ENCODE measurements at places on chromosomes 7 and 10.

GRCh38 chr10:44309939-44310761, 74.7 kb downstream of the CXCL12 start:
- peak; percentile 30 for DNase-seq

GRCh38 chr10:101832325-101832771, 11.3 kb downstream of the KCNIP2 start:
- DNase-seq: no peak

- no peak for DNase-seq
These were observed 95.4 kb downstream of the PPP1R9A start for GRCh38 chr7:95002775-95003174.

GRCh38 chr10:103654925-103655324, 161.4 kb downstream of the NEURL1 start:
- no peak for DNase-seq

GRCh38 chr10:133131734-133132472, 28.1 kb upstream of the KNDC1 start:
- no peak for DNase-seq

- DNase-seq: no peak
These were observed 66.6 kb upstream of the CAMK2B start for GRCh38 chr7:44391746-44392617.

DNA sequence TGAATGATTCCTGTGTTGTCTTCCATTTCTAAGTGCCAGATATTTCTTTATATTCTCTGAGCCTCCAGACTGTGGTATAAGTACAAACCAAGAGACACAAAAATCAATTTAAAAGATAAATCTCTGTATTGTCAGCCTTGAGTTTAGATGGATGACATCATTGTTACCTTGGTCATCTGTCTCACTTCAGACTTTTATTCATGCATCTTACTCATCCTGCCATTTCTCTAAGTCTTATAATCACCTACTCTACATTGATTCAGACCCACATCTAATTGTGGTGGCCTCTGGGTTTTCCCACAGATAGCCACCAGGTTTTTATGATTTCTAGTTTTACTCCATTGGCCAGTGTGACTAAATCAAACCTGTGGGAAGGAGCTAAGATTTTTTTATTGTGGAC, 26.8 kb upstream of the HDAC9 start:
- DNase-seq: no peak

DNA sequence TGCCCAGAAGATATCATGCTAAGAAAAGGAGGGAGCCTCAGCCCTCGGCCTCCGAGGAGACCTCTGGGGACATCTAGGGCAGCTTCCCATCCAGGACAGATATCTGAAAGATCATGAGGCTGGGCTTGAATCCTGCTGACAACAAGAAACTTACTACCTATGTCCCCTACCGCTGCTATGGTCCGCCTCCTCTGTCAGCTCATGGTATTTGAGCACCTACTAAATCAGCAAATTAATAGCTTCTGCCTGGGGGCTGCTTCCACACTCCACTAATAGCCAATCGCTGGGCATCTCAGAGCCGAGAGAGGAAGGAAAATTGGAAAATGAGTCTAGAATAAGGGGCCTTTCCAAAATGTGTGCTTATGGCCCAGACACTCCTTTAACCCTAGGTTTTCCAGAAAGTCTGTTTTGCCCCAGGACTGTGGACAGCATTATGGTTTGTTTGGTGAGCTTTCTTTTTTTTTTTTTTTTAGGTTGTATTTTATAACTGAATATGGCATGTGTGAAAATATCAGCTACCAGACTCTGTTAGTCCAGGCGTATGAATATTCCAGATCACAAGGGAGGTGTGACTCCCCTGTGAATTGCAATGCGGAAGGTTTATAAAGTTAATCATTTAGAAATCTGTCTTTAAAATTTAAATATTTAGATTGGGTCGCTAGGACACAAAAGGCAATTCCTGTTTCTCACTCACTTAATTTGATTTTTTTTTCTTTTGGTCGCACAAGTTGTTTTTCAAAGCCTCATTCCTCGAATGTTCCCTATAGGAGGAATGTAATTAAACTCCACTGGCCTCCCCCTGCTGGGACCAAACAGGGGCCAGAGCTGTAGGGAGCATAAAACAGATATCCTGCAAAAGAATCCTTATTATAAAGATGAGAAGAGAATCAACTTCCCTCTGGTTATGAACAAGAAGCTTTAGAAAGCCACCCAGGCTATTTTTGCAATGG, 89.4 kb downstream of the PARP12 start:
- DNase-seq: no peak

DNA sequence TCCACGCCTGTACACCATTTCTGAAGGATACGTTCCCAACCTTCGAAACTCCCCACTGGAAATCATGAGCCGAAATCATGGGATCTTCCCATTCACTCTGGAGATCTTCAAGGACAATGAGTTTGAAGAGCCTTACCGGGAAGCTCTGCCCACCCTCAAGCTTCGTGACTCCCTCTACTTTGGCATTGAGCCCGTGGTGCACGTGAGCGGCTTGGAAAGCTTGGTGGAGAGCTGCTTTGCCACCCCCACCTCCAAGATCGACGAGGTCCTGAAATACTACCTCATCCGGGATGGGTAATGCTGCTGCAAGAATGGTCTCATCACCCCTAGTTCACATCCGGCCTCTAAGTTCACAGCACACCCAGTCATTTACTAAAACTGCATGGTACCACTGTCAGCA, 30.3 kb downstream of the PLA2G12B start:
- no peak for DNase-seq

- no peak for DNase-seq
These were observed 39.1 kb downstream of the MINDY3 start for GRCh38 chr10:15821046-15821683.

GRCh38 chr7:86965727-86966120, 93.7 kb downstream of the ELAPOR2 start:
- DNase-seq: no peak

GRCh38 chr10:77513220-77513619, 124.4 kb downstream of the KCNMA1 start:
- no peak for DNase-seq

DNA sequence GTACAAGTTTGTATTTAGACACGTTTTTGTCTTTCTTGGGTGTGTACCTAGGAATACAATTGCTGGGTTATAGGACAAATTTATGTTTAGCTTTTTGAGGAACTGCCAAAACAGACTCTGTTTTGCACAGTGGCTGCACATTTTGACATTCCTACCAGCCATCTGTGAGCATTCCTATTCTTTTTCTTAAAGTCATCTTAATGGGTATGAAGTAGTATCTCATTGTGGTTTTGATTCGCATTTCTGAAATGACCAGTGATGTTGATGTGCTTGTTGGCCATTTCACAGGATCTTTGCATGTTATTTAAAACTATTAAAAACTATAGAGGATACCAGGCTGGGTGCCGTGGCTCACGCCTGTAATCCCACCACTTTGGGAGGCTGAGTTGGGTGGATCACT, 32.6 kb upstream of the IL15RA start:
- DNase-seq: no peak

- DNase-seq: no peak
These were observed 190.0 kb downstream of the CFTR start for GRCh38 chr7:117669818-117670217.

DNA sequence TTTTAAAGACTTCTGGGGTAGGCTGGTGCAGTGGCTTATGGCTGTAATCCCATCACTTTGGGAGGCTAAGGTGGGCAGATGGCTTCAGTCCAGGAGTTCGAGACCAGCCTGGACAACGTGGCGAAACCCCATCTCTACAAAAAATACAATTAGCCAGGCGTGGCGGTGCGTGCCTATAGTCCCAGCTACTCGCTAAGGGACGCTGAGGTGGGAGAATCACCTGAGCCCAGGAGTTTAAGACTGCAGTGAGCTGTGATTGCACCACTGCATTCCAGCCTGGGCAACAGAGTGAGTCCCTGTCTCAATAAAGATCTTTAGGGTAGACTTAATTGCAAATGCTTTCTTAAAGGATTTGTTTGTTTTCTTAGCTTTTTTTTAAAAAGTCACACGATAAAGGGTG, 29.3 kb downstream of the PTPN12 start:
- DNase-seq: no peak

- DNase-seq: no peak
These were observed 178.8 kb upstream of the MKLN1 start for GRCh38 chr7:131148708-131149428.

DNA sequence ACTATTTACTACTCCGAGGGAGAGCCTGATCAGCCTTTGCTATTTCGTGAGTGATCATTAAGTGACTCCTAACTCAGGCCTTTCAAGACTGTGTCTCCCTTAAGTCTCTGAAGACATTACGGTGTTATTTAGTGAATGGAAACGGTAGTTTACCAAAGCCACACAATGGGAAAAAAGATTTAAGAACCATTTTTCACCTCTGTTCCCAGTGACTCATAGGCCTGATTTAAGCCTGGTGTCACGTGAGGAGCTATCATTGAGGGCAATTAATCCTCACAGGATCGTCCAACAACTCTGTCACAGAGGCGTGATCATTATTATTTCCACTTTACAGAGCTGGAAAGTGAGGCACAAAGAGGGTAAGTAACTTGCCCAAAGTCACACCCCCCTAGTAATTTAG, 20.3 kb downstream of the C10orf90 start:
- no peak for DNase-seq

All from CD4-positive, alpha-beta T cell treated with Interleukin-12 subunit alpha and Interleukin-12 subunit beta, for 1 hour (primary cell).